ENCODE measurements at places on chromosomes 6 and 20. TPM values are rescaled to one million over a fixed set of nuclear protein-coding genes. Genes with fewer than 3 reads are reported as not detected.

DNA sequence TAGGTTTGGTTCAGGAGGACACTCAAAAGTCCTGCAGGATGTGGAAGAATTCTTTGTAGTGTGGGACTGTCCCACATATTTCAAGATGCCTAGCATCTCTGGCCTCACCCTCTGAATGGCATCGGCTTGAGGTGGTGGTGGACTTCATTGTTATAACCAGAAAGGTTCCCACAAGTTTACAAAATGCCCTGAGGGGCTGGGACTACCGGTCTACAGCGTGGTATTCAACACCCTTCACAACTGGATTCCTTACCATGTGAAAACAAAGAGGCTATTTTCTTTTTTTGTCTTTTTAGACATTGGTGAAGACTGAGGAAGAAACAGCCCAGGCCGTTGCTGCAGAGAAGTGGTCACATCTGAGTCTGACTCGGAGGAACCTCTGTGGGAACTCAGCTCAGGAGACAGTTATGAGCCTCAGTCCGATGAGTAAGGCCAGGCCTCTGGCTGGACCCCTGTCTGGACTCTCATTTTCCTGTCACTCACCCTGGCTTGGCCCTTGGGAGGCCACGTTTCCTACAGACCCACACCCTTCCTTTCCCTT is 15.2 kb downstream of the PGBD1 start:
- H3K27me3 ChIP-seq, result no peaks in the 10 kb centered on the region
- no peak overlapping the region for H3K4me3 ChIP-seq
- H3K36me3 ChIP-seq, result no peaks in the 10 kb centered on the region

DNA sequence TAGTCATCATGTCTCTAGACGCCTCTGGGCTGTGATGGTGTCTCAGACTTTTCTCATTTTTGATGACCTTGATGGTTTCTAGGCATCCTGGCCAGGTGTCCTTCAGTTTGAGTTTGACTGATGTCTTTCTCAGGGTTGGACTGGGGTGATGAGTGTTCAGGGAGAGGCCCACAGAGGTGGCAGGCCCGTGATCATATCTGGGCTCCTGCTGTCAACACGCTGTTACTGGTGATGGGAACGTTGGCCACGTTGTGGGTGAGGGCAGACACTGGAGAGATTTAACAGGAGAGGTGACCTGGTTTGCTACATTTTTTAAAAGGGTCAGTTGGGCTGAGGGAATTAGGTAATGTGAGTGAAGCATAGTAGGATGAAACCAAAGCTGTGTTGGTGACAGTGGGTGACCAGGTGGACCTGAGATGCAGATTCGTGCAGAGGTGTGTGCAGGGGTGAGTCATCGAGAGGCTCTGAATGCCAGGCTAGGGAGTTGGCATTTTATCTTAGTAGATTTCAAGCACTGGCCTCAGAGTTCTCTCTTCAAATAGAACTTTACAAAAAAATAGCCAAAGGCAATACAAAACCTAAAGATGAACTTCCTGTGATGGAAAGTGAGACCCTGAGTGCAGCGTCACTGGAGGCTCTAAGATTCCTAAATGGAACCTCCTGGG is 174.1 kb downstream of the CDH26 start:
- no peaks in the 10 kb centered on the region for H3K27me3 ChIP-seq
- no peak overlapping the region for H3K27ac ChIP-seq
- H3K4me3 ChIP-seq, result no peak overlapping the region
- no peak for DNase-seq

Gene OPN5
- not detected for total RNA-seq

GRCh38 chr6:19181211-19181610 is 656.0 kb upstream of the ID4 start:
- H3K36me3 ChIP-seq, result no peaks in the 10 kb centered on the region
- H3K4me1 ChIP-seq, result no peaks in the 10 kb centered on the region
- no peak overlapping the region for H3K4me3 ChIP-seq
- H3K27ac ChIP-seq, result no peak overlapping the region
- DNase-seq, result no peak

DNA sequence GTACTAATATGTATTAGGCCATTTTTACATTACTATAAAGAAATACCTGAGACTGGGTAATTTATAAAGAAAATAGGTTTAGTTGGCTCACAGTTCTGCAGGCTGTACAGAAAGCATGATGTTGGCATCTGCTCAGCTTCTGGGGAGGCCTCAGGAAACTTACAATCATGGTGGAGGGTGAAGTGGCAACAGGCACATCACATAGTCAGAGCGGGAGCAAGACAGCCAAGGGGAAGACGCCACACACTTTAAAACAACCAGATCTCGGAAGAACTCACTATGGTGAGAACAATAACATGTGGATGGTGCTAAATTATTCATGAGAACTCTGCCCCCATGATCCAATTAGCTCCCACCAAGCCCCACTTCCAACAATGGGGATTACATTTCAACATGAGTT is 41.3 kb upstream of the CEP162 start:
- H3K27me3 ChIP-seq, result peaks cover 7% of the 10 kb centered on the region
- no peak overlapping the region for H3K4me3 ChIP-seq
- no peaks in the 10 kb centered on the region for H3K36me3 ChIP-seq
- no peaks in the 10 kb centered on the region for H3K4me1 ChIP-seq
- H3K27ac ChIP-seq, result no peak overlapping the region
- no peak for DNase-seq

DNA sequence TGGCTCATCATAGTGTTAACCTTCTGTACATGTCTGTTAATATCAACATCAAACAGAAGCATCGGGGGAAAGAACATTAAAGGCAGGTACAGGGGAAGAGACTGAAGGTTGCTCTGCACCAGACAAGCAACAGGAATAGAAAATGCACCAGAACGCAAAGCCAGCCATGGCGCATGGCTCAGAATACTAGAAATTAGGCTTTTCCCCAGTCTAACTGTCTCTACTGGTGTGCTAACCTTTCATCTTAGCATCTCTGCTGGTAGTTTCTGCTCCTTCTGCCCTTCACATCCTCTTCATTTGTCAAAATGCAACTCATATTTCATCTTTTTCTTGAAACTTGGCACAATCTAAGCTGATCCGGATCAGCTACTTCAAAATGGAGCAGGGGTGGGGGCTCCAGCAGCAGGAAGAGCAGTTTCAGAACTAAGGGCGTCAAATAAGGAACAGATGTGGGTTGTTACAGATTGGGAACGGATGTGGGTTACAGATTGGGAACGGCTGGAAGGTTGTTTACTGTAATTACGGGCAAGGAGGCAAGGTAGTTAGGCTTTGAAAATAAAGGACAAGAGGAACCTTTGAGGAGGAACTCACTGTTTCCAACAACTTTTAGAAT is 13.1 kb upstream of the RNASET2 start:
- no peak for DNase-seq
- H3K4me3 ChIP-seq, result no peak overlapping the region
- H3K36me3 ChIP-seq, result no peaks in the 10 kb centered on the region
- peaks cover 15% of the 10 kb centered on the region for H3K4me1 ChIP-seq
- peak overlapping the region; percentile 47 for H3K27ac ChIP-seq

Gene IP6K3
- not detected for total RNA-seq

DNA sequence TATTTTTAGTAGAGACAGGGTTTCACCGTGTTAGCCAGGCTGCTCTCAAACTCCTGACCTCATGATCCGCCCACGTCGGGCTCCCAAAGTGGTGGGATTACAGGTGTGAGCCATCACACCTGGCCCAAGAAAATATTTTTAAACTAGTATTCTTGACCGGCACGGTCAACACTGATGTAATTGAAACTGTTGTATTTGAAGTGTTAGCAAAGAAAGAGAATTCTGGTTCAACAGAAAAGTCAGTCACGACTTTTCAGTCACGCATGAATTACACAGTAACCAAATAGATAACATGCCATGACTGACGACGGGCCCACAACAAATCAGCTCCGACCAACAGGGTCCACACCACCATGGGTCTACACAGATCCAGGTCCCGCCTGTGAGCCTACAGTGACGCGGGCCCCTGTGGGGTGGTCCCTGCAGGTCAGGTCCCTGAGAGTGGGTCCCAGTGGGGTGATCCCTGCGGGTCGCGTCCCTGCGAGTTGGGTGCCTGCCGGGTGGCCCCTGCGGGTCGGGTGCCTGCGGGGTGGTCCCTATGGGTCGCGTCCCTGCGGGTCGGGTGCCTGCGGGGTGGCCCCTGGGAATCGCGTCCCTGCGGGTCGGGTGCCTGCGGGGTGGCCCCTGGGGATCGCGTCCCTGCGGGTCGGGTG is 1.0 kb downstream of the GMEB2 start:
- peak; percentile 52 for DNase-seq
- H3K4me3 ChIP-seq, result peak overlapping the region; percentile 75
- peaks cover 34% of the 10 kb centered on the region for H3K4me1 ChIP-seq
- peaks cover 20% of the 10 kb centered on the region for H3K36me3 ChIP-seq
- peak overlapping the region; percentile 89 for H3K27ac ChIP-seq

Measured in activated B cell treated with CpG ODN at 0.5 μM for 24 hours (primary cell).